ENCODE measurements at places on chromosomes 11 and 22.

DNA sequence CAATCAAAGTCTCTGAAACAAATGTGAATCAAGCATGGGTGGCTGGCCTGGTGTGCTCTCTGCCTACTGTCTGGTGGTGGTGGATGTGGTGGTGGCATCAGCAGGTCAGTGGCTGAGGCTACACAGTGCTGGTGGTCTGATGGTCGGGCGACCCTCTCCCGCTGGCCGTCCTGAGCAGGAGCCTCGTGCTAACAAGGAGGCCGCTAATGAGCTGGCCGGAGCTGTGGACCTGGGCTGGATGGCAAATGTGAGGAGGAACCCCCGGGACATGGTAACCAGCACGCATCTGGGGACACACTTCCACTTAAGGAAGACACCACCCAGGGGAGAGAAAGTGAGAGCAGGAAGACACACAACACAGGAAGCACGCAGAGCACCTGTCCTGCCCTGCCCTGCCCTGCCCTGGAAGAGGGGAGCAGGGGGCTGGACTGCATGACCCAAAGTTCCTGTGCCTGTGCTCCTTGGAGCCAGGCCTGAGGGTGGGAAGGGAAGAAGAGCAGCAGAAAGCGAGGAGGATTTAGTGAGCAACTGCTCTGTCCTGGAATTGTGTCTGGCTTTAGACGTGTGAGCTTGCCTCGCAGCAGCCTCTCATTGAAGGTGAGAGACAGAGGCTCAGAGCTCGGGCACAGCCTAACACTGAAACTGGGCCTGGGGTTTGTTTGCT is 23.7 kb downstream of the SLC37A2 start:
- DNase-seq = no peak

DNA sequence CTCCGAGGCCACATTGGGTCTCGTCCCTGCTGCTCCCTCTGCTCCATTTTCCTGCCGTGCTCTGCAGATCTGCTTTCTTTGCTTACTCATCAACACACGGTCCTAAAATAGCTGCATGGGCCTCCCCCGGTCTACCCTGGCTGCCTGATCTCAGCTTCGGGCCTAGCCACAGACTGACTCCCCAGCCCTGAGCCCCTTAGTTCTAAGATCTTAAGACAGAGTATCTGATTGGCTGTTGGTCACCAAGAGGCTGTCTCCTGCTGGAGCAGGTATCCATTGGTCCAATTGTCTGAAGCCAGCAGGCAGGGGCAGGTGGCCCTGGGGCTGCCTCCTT is 53.7 kb upstream of the NECTIN1 start:
- no peak for DNase-seq

- no peak for DNase-seq
These were observed 20.9 kb downstream of the DGAT2 start for GRCh38 chr11:75789521-75789920.

- DNase-seq = no peak
These were observed 11.7 kb downstream of the SLC35C1 start for GRCh38 chr11:45816614-45817013.

DNA sequence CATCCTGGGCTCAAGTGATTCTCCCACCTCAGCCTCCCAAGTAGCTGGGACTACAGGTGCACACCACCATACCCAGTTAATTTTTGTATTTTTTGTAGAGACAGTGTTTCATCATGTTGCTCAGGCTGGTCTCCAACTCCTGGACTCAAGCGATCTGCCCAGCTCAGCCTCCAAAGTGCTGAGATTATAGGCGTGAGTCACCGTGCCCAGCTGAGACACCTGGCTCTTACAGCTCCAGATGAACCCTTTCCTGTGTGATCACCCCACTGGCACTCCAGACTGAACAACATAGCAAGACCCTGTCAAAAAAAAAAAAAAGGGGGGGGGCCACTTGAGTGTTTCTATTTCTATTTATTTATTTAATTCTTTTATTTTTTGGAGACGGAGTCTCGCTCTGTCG is 1.0 kb upstream of the ADSL start:
- no peak for DNase-seq

DNA sequence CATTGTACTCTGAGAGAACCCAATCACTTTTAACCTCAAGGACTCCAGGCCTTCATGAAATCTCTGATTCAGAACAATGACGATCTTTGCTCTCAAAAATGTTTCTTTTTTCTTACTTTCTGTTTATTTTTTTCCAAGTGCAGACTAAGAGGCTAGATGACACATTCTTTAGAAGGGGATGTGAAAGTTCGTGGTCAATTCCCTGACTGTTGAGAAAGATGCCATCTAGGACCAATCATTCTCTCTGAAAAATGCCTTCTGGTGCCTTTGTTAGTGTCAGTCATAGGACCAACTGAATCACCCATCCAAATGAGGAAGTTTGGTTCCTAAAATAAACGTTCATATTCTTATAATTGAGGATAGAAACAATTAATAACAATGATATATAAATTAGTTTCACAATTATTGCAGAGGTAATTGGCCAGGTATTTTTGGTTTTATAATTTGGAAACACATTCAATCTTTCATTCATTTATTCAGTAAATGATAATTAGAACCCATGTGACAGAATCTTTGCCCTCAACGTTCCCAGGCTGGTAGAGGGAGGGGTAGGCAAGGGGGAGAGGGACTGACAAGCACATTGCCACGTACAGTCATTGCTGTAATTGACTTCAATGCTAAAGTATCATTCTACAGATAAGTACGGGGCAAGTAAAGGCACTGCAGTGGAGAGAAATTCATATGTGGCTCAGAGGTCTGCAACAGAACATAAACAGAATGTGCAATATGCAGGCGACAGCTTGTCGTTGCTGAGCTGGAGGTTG is 333.4 kb upstream of the MPPED2 start:
- DNase-seq = no peak

DNA sequence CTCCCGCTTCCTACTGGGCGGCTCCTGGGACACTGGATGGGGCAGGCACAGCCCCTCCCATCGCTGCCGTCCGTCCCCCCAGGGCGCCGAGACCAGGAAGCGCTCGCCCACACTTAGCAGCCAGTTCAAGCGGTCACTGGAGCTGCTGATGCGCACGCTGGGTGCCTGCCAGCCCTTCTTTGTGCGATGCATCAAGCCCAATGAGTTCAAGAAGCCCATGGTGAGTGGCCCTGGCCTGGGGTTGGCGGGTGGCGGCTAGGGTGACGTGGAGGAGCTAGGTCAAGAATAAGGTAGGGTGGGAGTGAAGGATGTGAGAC is 44.6 kb downstream of the MYO7A start:
- DNase-seq = no peak

- DNase-seq = no peak
These were observed 772 bp downstream of the TBC1D10C start for GRCh38 chr11:67404515-67405195.

- no peak for DNase-seq
These were observed 8.7 kb downstream of the ZMAT5 start for GRCh38 chr22:29758068-29758622.
